ENCODE measurements at places on chromosomes 12 and 14.

GRCh38 chr14:57884175-57884574 is 18.3 kb upstream of the SLC35F4 start:
- no peak for DNase-seq

DNA sequence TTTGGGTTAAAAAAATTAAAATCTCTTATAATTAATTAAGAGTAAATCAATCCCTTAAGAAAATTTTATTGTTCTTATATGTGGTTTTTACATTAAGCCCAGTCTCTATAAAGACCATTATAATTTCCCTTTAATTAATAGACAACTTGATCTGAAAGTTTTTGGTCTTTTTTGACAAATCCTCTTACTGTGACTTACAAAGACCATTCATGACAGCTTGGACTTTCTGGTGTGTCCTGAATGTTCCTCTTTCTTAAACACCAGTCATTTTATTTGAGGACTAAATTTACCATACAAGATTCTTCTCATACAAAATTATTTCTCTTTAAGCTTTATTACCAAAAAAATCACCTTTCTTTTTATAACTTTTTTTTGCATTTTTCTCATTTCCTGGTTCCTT is 368.3 kb downstream of the ADGRD1 start:
- DNase-seq, result no peak

DNA sequence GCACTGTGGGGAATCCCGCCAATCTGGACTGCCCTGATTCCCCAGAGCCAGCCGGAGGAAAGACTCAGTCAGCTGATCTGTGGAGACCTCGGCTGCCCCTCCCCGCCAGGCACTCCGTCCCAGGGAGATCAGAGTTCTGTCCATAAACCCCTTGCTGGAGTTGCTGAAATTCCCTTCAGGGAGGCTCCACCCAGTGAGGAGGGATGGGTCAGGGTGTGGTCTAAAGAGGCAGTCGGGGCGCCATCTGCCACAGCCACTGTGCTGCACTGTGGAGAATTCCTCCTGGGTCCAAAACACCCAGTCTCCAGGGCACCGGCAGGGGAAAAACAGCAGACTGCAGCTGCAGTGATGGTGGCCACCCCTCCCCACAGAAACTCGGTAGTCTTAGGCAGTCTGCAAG is 1922.3 kb upstream of the FLRT2 start:
- DNase-seq, result no peak

DNA sequence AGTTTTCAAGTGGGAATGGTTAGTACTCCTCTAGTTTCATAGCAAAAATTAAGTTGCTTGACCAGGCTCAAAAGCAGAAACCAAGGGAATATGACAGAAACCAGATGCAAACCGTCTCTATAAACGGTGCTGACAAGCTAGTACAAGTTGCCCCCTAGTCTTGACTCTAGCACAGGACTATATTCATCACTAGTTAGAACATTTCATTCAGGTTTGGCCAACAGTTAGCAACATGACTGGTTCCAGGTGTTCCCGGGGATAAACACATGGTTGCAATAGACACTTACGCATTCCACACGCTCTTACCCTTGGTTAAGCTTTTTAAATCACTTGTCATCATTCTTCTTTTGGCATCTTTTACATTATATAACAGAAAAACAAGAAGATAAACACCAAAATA is 103.6 kb downstream of the SCFD1 start:
- DNase-seq, result no peak

- no peak for DNase-seq
Observed at GRCh38 chr14:105926373-105927095, 400.2 kb downstream of the TMEM121 start.

- no peak for DNase-seq
Observed at GRCh38 chr14:93527203-93527607, 96.5 kb downstream of the UNC79 start.

DNA sequence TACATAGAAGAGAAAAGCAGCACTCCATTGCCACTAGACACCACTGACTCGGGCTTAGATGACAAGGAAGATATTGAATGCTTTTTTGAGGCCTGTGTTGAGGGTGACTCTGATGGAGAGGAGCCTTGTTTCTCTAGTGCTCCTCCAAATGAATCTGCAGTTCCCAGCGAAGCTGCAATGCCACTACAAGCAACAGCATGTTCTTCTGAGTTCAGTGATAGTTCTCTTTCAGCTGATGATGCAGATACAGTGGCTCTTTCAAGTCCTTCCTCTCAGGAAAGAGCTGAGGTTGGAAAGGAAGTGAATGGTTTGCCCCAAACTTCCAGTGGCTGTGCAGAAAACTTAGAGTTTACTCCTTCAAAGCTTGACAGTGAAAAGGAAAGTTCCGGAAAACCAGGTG is 114.5 kb upstream of the NPAS3 start:
- DNase-seq, result no peak

DNA sequence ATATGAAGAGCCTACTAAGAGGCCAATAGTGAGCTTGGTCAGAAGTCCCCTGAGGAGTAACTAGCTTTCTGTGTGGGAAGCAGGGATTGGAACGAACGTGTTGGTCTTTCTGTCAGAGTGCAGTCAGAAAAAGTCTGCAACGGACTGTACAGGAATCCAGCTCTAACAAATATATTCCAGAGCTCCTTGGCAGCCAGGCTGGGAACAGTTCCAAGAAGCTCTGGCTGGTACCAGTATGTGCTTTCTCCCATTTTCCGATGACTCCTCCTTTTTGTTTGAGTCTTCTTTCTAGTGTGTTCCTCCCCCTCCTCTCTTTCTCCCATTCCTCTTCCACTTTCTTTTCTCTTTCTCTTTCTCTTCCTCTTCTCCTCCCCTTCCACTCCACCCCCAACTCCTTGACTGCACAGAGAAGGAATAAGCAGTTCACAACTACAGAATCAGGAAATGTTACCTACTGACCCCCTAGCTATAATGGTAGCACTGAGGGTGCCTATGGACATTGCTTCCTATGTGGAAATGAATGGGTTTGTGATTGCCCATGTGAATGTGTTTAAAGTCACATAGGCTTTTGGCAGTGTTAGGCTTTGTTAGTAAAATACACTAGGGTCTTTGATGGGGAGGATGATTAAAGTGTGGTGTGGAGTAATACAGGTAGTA is 59.9 kb downstream of the TTLL5 start:
- no peak for DNase-seq

DNA sequence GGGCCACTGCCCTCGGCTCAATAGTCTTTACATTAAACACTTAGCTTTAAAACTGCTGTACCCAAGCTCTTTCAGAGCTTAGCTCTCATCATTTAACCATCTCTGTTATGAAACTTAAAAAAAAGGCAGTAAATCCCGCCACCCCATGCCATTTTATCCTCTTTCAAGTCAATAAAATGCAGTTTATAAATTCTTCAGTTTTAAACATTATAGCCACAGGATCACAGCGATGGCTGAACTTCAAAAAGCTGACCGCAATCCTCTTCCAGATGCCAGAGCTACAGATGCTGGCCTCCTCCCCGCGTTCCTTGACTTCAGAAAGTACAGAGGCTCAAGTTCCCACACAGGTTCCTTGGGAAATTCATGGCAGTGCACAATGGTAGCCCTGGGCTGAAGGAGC is 4.2 kb downstream of the OR10G3 start:
- DNase-seq, result no peak

- DNase-seq, result no peak
Observed at GRCh38 chr12:7117670-7118069, 8.7 kb upstream of the C1RL start.
